ENCODE measurements at places on chromosomes 1 and 21.

- no peak for DNase-seq
Measured at GRCh38 chr1:55773211-55773940, 558.2 kb upstream of the USP24 start.

GRCh38 chr1:232398823-232399222, 231.1 kb downstream of the SIPA1L2 start:
- DNase-seq, result no peak

- no peak for DNase-seq
Measured at GRCh38 chr1:209364716-209365115, 218.8 kb upstream of the CAMK1G start.

GRCh38 chr1:59071876-59072582, 224.9 kb upstream of the FGGY start:
- no peak for DNase-seq

DNA sequence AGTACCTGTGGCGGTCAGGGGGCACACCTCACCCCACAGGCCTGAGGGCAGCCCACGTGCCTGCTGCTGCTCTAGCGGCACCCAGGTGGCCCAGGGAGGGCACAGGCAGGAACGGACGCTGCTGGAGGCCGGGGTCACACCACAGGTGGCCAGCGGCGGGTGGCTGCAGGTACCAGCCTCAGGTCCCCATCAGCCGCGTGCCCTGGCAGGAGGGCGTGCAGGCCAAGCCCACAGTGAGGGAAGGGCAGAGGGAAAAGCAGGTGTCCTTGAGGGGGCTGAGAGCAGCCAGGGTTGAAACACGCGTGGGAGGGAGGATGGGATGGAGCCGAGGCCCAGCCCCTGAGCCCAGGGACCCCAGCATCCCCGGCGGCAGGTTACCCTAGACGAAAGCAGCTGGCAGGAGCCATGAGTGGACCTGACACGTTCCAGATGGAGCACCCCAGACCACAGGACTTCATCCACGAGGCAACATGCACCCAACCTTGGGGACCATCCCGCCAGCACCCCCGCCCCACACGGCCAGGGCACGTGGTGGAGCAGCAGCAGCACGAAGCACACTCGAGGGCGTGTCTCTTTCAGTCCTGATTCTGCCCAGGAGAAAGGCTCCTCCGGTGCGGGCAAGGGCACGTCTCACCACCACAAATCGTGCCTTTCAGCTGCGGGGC, 3.7 kb downstream of the SLC19A1 start:
- DNase-seq, result no peak

GRCh38 chr1:179229214-179230140, at the start of gene ABL2:
Gene ABL2, minus strand, starts transcription at chr1:179229677. Its CDS starts 280 bp downstream, at chr1:179229397.
- peak; percentile 20 for DNase-seq

DNA sequence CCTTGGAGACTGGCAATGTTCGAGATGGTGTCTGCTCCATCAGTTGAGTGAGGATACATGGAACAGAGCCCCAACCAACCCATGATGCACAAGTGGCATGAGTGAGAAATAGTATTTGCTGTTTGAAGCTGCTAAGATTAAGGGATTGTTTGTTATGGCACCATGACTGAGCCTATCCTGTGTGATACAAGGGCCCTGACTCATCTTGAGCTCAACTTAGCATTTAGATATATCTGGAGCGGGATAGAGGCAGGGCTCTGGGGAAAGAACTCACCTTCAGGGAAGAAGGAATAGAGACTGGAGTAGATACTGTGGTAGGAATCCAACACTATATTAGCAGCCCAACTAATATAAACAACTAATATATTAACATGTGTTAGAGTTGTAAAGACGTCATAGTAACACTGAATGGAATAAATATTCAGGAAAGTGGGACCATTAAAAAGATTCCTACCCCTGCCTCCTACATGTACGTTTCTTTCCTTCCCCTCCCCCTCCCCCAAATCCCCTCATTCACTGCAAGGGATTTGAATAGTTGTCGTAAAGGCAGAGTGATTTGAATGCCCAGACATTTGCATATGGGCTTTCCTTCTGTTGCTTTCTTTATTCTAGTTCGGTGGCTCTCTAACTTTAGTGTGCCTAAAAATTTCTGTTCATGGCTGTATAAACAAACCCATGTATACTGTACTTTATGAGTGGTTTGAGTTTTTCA, 106.6 kb upstream of the POU3F1 start:
- DNase-seq, result no peak

DNA sequence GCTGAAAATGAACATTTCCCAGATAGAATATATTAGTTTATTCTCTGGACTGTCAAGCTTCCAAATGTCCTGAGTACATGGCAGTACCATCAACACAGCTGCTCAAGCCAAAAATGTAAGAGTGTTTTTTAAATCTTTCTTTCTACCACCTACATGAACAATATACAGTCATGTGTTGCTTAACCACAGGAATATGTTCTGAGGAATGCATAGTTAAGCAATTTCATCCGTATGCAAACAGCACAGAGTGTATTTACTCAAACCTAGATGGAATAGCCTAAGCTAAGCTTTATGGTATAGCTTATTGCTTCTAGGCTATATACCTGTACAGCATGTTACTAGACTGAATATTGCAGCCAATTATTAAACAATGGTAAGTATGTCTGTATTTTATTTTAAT, 561.9 kb upstream of the ADGRL4 start:
- DNase-seq, result no peak

DNA sequence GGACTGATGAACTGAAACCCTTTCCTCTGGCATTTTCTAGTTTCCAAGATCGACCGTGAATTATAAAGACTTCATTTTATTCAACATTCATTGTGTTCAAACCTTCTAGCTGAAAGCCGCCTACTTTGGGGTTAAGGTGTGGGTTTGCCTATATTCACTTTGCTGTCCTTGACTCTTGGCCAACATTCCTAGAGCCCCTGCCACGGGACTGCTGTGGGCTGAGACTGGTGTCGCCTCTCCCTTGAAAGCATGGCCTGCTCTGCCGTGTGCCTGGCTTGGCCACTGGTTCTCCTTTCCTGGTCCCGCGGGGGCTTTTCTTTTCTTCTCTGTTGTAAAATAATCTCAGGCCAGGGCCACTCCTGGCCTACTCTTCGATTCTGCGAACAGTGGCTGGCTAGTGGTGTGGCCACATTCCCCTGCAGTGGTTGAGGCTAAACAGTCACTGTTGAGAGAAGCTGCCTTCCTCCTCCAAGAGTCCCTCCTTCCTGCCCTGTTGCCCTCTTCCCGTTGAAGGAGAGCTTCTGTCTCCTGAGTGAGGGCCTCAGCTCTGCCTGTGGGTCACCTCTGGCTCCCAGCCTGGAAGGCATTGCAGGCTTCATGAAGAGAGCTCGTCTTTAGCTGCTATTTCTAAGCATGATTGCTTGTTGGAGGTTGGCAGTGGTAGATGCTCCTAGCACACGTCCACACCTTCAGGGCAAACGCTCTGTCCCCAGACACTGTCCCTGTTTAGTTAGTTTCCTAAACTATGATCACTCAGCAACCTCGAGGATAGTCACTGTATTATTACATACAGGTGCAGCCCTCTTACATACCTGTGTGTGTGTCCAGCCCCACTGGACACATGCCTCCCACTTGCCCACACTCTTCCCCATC, 80.5 kb downstream of the GALNT2 start:
- no peak for DNase-seq

- DNase-seq, result no peak
Measured at GRCh38 chr1:6272868-6273267, 12.0 kb upstream of the GPR153 start.

DNA sequence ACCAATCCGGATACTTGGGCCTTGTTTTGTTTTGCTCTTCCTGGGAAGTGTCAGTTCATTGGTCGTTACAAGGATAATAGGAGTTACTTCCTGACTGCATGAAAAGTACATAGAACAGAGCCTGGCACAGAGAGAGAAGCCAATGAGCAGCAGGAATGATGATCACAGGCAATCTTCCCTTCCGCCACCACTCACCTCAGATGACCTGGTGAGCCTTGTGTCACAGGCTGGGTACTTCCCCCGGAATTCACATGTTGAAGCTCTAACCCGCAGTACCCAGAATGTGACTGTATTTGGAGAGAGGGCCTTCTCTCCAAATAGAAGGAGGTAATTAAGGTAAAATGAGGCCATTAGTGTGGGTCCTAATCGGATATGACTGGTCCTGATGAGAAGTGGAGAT, 18.8 kb upstream of the GPR137B start:
- DNase-seq, result no peak

GRCh38 chr1:182575540-182576149, 13.4 kb downstream of the RNASEL start:
- no peak for DNase-seq

DNA sequence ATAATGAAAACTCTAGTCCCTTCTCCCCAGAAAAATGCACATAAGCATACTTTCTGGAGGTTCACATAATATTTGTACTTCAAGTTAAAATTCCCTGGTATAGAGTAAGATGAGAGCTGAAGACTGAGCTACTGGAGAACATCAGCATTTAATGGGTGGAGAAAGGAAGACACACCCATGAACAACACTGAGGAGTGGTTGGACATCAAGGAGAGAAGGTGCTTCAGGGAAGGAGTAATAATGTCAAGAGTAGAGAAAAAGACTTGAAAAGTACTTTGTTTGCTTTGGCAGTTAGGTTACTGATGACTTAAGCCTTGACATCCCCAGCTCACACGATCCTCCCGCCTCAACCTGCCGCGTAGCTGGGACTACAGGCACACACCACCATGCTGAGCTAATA, 21.9 kb downstream of the PEA15 start:
- no peak for DNase-seq

GRCh38 chr1:28517649-28517999, 11.8 kb downstream of the RCC1 start:
- DNase-seq, result no peak

GRCh38 chr1:27132624-27133023, 22.3 kb downstream of the SLC9A1 start:
- DNase-seq, result no peak

DNA sequence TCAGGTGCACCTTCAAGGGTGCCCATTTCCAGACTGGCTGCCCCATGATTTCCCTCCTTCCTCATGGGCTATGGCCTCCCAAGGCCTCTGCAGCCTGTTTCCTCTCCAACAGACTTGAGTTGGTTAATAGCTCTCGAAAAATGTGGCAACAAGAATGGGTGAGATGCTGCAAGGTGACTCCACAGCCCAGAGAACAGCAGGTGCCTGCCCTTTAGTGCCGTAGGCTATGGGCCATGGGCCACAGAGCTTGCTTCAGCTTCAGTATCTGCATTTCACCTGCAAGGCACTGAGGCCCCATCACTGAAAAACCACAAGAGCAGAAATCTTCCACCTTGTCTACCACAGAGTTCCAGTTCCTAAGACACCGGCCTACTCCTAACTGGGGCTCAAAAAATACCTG, 122.0 kb downstream of the ETS2 start:
- DNase-seq, result no peak

- no peak for DNase-seq
Measured at GRCh38 chr1:22803833-22804232, 93.2 kb downstream of the EPHB2 start.

GRCh38 chr1:157198619-157199420, 60.6 kb upstream of the ETV3 start:
- no peak for DNase-seq

GRCh38 chr1:214840356-214840755, 237.4 kb downstream of the CENPF start:
- no peak for DNase-seq

DNA sequence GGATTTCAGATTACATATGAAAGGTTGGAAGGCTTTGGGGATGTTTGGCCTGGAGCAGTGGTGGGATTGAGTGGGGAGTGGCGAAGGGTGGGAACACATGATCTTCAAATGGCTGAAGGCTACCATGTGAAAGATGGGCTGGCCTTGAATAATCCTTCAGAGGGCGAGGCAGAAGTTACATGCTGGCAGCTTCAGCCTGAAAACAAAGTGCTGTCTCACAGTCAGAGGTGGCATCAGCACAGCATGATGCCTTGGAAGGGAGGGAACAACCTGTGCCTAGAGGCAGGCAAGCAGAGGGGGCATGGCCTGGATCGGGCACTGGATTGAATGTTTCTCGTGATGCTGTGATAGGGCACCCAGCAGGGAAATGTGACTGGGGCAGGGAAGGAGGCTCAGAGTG, 130.8 kb downstream of the BEND5 start:
- no peak for DNase-seq

DNA sequence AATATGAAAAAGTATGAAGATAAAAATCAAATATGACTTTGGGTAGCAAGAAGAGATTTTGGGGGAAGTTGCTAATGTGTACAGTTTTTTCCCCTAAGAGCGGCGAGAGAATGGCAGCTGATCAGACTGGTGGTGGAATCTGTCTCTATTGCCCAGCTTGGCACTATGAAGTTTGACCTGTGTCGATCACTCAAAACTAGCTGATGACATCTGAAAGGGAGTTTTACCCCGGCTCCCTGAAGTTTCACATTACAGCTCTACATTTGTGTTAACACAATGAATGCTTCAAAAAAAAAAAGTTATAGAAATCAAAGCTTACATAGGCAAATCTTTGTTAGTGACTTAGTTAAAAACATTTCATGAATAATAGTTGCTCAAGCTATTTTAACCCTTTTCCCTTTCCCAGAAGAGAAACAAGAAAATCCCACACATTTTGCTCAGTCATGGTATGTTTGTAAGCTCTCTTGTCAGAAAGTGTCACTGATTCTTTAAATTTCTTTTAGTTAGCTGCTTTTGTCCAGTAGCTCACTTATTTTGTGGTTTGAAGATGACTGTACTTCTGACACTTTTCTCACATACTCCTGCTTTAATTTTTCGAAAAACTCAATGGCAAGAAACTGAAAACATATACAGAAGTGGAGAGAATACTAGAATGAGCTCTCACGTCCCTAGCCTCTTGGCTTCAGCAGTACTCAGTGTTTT, 41.3 kb downstream of the DYRK1A start:
- DNase-seq, result no peak

- DNase-seq, result no peak
Measured at GRCh38 chr1:15033264-15033663, 120.3 kb upstream of the TMEM51 start.

DNA sequence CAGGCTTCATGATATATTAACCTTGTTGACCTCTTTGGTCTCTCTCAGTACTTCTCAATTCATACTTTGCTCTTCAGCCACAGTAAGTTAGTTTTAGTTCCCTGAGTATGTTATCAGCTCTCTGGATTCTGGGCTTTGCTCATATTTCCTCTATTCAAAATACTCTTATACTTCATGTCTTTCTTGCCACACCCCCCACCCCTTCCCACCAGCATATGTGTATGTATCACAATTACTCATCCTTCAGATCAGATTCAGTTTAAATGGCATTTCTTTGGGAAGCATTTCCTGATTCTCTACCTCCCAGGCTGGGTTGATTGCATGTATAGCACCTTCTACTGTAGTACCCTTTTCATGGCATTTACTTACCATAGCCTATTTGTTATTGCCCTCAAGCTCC, 28.3 kb downstream of the SLC30A7 start:
- no peak for DNase-seq

GRCh38 chr1:48930011-48930410, 153.3 kb upstream of the BEND5 start:
- no peak for DNase-seq

All from stimulated activated CD8-positive, alpha-beta memory T cell treated with anti-CD3 and anti-CD28 coated beads, Interleukin-4, amount 100 ng/mL, for 4 hours (primary cell).